SK-N-MC (cell line): ENCODE measurements at places on chromosomes 5 and 9.

DNA sequence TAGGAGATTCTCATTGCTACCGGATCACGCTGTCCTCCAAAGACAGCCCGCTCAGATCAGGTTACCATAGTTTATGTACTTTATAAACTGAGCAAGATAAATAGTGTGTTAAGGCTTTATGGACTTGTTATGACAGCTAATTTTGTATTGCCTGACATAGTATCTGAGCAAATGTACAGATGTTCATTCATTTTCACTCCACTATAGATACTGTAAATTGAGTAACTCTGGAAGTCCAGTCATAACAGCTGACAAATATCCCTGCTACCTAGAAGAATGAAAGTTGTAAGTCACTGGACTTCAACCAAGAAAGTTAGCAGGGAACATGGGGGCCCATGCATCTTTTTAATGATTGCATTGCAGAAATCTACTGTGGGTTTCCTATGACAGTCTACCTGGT lies 292.4 kb upstream of the ADAMTS16 start:
- DNase-seq, result no peak

GRCh38 chr5:9774472-9775079 lies 144.4 kb upstream of the TAS2R1 start:
- no peak for DNase-seq

GRCh38 chr5:133325864-133326263 lies 274.1 kb downstream of the HSPA4 start:
- no peak for DNase-seq

GRCh38 chr9:12289711-12290110 lies 403.5 kb upstream of the TYRP1 start:
- no peak for DNase-seq

DNA sequence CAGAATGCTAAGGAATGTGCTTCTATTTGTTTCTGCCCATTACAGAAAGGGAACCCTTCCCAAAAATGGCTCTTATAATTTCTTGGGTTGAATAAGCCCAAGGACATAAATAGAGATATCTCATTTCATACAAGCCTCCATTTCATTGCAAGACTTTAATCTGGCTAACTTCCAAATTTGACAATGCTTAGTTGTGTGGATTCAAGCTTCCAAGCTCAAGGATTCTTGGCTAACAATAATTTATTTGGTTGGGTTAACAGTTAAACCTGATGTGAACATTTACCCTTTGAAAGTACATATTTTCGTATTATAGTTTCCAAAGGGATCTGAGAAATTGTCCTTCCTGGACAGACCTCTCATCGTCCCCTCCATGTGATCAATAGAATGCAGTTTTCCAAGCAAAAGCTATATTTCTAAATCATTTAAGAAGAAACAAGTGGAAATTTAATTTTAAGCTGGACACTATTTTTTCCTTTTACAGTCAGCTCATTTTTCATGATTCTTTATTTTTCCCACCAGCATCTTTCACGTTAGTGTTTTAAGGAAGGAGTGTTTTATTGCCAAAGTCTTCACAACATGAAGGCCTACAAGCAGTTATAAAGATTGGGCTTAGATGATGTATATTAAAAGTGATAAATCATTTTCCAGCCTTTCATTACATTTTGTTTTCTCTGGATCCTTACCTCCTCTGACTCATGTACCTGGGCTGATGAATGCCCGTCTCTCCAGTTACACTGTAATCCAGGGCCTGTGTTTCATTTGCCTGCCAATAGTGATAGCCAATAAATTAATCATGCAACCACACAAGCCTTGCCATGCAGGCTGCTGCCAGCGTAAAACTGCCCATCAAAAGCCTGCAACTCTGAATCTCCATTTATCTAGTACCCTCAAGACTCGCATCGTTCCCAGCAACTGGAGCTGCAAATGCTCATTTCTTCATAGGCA lies 176.7 kb downstream of the NTRK2 start:
- DNase-seq, result no peak

- no peak for DNase-seq
Observed at GRCh38 chr9:130626249-130626996, 38.0 kb upstream of the PRDM12 start.

- DNase-seq, result no peak
Observed at GRCh38 chr9:109252291-109252690, 68.6 kb downstream of the EPB41L4B start.

DNA sequence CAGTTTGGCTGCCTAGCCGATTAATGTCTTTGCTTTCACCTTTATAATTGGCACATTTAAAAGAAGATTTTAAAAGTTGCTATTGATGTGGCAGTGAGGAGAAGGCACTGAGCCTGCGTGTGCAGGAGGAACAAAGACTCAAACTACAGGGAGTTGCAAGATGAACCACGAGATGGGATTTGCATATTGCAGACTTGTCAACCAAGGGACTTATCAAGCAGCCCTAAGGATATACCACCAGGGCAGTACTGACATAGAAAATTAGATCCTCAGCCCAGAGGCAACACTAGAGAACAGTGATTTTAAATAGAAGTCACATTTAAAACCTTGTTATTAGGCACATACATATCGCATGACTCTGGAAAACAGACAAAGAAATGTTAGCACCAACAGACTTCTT lies 342.6 kb downstream of the GLIS3 start:
- no peak for DNase-seq

DNA sequence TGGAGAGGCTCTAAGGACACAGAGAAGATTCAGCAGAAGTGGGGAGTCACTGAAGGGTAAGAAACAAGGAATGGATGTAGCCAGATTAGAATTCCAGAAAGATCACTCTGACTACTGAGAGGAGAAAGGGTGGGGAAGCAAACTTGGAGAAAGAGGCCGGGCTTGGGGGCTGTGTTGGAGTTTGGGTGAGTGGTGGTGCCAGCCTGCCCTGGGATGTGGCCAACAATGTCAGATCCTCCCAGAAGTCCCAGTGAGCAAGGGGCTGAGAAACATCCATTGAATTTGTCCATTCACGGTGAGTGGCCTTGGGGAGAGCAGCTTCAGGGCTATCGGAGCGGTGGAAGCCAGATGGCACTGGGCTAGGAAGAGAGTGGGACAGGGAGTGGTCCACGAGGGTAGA lies 60.4 kb downstream of the COL15A1 start:
- no peak for DNase-seq

- no peak for DNase-seq
Observed at GRCh38 chr5:28603869-28604268, 1565.5 kb upstream of the CDH9 start.

DNA sequence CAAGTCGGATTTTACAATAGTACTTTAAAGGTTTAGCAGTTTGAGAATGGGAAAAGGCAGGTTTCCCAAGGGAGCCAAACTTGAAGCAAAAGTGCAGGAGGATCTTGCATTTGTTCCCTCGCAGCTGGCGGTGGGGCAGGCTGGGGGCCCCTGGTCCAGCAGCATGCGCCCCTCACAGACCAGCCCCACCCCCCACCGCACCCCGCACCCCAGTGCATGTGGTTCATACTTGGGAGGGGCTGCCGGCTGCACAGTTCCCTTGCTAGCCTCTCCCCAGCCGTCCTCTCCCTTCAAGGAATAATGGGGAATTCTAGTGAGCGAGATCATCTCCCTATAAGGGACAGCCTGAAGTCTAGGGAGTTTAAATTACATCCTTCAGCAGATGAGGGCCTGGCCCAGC lies 273.1 kb upstream of the IRX2 start:
- DNase-seq, result no peak
